ENCODE measurements at places on chromosomes 5 and 9.

GRCh38 chr5:3329427-3329826, 266.2 kb upstream of the IRX1 start:
- no peak for DNase-seq
- no peak overlapping the region for H3K27ac ChIP-seq
- H3K27me3 ChIP-seq: no peaks in the 10 kb centered on the region
- peaks cover 10% of the 10 kb centered on the region for H3K4me1 ChIP-seq
- H3K36me3 ChIP-seq: no peaks in the 10 kb centered on the region

DNA sequence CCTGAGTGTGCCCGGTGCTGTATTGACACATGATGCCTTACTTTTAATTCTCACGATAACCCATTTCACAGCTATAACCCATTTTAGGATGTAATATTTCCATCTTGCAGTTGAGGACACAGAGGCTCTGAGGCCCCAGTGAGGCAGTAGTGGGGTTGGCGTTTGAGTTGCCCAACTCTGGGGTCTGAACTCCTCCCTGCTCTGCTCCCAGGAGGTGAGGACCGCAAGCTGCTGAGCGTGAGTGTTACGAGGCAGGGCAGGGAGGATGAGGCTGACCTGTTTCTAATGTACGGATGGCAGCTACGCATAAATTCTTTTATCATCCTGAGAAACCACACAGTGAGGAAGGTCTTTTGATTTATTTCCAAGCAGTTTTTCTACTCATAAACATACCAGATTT, 11.4 kb downstream of the LRRC8A start:
- no peaks in the 10 kb centered on the region for H3K36me3 ChIP-seq
- H3K4me3 ChIP-seq: no peak overlapping the region
- DNase-seq: no peak

DNA sequence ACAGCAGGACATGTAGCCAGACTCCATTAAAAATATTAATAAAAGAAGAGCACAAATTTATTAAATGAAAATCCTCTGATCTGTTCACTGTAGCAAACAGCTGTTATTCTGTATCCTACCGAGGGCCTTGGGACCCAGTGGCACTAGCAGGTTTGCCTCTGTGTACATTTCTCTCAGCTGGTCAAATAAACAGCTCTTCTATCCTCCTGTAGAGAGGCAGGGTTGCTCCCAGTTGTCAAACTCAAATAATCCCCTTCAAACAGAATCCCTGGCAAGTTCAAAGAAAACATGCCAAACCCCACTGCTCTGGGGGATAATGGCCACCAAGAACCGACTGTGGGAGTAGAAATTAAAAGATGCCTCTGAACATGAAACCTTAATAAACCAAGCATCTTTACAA, 1262.0 kb upstream of the DMAC1 start:
- no peak overlapping the region for H3K4me3 ChIP-seq
- H3K36me3 ChIP-seq: no peaks in the 10 kb centered on the region
- DNase-seq: no peak
- no peak overlapping the region for H3K27ac ChIP-seq
- H3K4me1 ChIP-seq: no peaks in the 10 kb centered on the region

DNA sequence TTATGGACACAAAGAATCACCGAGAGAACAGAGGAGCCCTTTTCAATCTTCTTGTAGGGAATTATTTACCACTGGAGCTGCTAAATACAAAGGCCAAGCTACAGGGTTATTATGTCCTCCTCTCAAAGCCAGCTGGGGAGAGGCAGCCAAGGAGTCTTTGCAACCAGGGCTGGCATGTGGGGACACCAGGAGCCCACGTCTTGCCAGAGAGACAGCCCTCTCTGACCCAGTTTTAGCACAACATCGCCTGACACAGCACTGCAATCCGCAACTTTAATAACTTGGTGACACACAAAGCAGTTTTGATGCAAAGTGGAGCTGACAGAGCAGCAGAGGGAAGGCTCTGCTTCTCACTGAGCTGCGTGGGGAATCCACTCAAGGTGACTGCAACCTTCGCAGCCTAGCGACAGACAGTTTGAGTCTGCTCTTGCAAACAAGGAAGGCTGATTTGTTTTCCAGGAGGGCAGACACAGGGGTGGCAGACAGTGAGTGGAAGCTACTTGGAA, 33.6 kb downstream of the TLR4 start:
- DNase-seq: no peak
- no peaks in the 10 kb centered on the region for H3K36me3 ChIP-seq
- no peak overlapping the region for H3K4me3 ChIP-seq
- H3K27ac ChIP-seq: no peak overlapping the region

- H3K36me3 ChIP-seq: no peaks in the 10 kb centered on the region
- H3K4me3 ChIP-seq: no peak overlapping the region
- no peak overlapping the region for H3K27ac ChIP-seq
Observed at GRCh38 chr5:112270299-112271293, 148.5 kb downstream of the EPB41L4A start.

GRCh38 chr9:71357346-71357745, 235.9 kb upstream of the TRPM3 start:
- H3K4me1 ChIP-seq: no peaks in the 10 kb centered on the region
- no peaks in the 10 kb centered on the region for H3K36me3 ChIP-seq
- no peak for DNase-seq
- H3K27ac ChIP-seq: no peak overlapping the region
- H3K4me3 ChIP-seq: no peak overlapping the region
- no peaks in the 10 kb centered on the region for H3K27me3 ChIP-seq

GRCh38 chr5:4781299-4781698, 358.8 kb upstream of the ADAMTS16 start:
- H3K27ac ChIP-seq: no peak overlapping the region
- H3K36me3 ChIP-seq: no peaks in the 10 kb centered on the region
- no peaks in the 10 kb centered on the region for H3K4me1 ChIP-seq
- DNase-seq: no peak

- peaks cover 15% of the 10 kb centered on the region for H3K4me1 ChIP-seq
- DNase-seq: peak; percentile 24
- H3K27ac ChIP-seq: peak overlapping the region; percentile 65
- H3K4me3 ChIP-seq: no peak overlapping the region
- H3K27me3 ChIP-seq: no peaks in the 10 kb centered on the region
Observed at GRCh38 chr5:124790301-124790894, 44.0 kb upstream of the ZNF608 start.

GRCh38 chr9:104088416-104088815, 5.7 kb upstream of the SMC2 start:
- H3K4me3 ChIP-seq: no peak overlapping the region
- peaks cover 9% of the 10 kb centered on the region for H3K4me1 ChIP-seq
- no peak overlapping the region for H3K27ac ChIP-seq

- H3K36me3 ChIP-seq: no peaks in the 10 kb centered on the region
- no peaks in the 10 kb centered on the region for H3K4me1 ChIP-seq
- H3K27ac ChIP-seq: no peak overlapping the region
- H3K27me3 ChIP-seq: no peaks in the 10 kb centered on the region
- no peak overlapping the region for H3K4me3 ChIP-seq
- no peak for DNase-seq
Observed at GRCh38 chr5:120155873-120156272, 308.2 kb upstream of the PRR16 start.

DNA sequence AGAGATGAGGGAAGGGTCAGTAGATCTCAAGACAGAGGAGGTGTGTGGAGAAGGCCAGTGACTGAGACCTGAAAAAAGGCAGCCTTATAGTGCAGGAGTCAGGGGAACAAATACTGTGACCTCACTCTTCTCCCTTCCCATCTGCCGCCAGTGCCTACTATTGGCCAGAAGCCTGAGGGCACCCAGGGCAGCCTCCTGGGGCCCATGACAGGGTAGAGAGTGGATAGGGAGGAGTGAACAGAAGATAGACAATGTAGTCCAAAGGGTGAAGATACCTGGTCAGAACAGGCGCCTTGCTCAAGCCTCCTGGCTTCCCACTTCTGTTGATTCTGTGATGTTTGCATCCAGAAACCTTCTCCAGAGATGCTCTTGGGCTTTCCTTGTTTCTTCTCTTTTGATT, 196.7 kb downstream of the PBX3 start:
- no peaks in the 10 kb centered on the region for H3K36me3 ChIP-seq
- H3K4me1 ChIP-seq: no peaks in the 10 kb centered on the region
- H3K4me3 ChIP-seq: no peak overlapping the region
- no peak overlapping the region for H3K27ac ChIP-seq
- H3K27me3 ChIP-seq: no peaks in the 10 kb centered on the region

DNA sequence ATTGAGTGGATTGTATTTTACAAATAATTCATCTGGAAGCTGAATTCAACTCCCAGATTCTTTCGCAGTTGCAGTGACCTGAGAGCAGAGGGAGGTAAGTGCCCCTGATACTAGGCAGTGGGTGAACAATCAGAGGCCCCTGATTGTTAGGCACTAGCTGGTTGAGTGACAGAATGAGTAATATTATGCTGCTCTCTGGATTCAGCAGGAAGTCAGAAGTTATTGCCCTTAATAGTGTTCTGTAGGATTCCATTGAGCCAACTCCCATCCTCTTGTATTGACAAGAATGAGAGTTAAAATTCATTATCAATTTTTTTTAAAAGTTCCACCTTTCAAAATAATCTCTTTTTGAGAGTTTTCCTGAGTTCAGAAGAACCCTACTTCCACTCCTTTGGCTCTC, 301.2 kb downstream of the DTWD2 start:
- H3K4me3 ChIP-seq: no peak overlapping the region
- no peaks in the 10 kb centered on the region for H3K36me3 ChIP-seq
- no peak for DNase-seq
- no peak overlapping the region for H3K27ac ChIP-seq
- no peaks in the 10 kb centered on the region for H3K4me1 ChIP-seq

DNA sequence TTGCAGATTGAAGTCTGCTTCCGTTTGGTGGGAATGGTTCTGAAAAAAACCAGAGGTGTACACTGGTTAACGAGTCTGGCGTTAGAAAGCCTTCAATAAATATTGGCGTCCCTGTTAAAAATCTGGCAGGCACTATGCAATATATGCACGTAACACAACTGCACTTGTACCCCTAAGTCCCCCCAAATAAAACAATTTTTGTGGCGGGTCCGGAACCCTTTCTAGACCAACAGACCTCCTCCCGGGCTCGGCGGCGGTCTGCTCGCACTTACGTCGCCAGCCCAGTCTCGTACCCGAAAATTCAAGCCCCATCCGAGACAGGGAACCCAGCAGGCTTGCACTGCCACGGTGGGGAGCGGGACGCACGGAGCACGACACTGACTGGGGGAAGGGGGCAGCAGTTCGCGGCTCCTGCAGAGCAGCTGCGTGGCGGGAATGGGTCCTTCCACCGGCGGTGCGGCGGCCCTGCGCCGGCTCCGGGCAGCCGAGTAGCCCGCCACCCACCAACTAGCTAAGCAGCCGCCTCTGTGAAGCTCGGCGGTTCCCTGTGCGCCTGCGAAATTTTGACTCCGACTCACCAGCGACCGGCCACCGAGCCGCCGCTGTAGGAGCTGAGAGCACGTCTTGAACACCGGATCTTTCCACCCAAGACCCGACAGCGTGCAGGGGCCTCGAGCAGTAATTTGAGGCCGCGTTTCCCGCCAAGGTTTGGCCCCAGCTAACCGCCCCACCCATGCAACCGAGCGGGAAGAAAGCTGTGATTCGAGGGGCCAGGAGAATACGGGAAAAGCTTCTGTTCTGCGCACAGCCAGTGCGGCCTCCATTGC, 3.9 kb downstream of the MCIDAS start:
- H3K4me1 ChIP-seq: peaks cover 30% of the 10 kb centered on the region
- peak; percentile 28 for DNase-seq
- H3K27ac ChIP-seq: no peak overlapping the region
- H3K27me3 ChIP-seq: peaks cover 93% of the 10 kb centered on the region

DNA sequence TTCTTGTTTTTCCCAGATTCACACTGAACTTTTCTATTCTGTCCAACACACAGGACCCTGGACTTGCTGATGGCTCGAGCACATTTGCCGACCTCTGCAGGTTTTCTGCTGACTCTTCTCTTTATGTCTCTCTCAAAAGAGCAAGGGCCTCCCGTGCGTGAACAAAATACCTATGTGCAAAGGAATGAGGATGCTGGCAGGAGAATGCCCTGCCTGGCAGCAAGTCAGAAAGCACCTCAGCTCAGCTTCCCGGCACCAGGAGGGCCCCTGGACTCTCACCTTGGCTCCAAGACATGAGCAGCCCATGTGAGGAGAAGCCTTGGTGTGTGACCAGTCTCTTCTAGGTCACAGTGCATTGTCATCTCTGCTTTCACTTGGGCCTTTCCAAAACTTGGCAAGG, 36.1 kb downstream of the PAPPA start:
- H3K36me3 ChIP-seq: no peaks in the 10 kb centered on the region
- peak; percentile 36 for DNase-seq

DNA sequence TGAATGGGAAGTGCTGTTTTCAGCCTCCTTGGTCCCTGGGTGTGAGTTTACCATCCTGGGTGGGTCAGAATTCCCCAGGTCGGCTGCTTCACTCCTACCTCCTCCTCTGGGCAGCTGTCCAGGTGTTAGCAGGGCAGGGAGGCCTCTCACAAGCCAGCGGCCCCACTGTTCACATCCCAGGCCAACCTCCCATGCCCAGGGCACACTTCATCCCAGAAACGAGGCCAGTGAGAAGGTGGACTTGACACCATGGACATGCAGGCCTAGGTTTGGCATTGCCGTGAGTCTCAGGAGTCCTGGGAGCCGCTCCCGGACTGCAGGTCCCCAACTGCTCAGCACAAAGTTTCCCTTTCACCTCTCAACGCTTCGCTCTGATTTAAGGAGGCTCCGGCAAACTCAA, 229.6 kb upstream of the IRX2 start:
- H3K27ac ChIP-seq: no peak overlapping the region
- H3K36me3 ChIP-seq: no peaks in the 10 kb centered on the region
- no peaks in the 10 kb centered on the region for H3K27me3 ChIP-seq
- H3K4me1 ChIP-seq: no peaks in the 10 kb centered on the region
- DNase-seq: no peak

DNA sequence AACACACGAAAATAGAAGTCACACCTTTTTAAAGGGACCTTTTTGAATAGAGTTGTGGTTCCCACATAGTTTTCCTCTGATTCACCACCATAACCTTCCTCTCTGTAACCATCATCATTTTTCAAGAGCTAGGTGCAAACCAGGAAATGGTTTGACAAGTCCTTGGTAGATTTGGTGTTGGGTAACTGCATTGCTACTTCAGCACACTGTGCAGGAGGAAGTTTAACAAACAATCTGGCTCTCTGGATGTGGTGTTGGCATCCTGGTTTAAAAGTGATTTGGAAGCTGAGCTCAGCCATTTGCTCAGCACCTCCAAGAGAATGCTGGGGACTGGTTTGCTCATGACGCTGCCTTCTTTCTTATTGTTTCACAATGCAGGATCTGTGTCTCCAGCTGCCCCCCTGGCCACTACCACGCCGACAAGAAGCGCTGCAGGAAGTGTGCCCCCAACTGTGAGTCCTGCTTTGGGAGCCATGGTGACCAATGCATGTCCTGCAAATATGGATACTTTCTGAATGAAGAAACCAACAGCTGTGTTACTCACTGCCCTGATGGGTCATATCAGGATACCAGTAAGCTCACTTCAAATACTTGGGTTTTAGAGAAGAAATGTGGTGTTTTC, 213.1 kb downstream of the RFK start:
- H3K27me3 ChIP-seq: no peaks in the 10 kb centered on the region
- H3K36me3 ChIP-seq: no peaks in the 10 kb centered on the region
- peak; percentile 34 for DNase-seq
- no peak overlapping the region for H3K4me3 ChIP-seq
- H3K4me1 ChIP-seq: peaks cover 10% of the 10 kb centered on the region
- H3K27ac ChIP-seq: peak overlapping the region; percentile 55

GRCh38 chr5:161382685-161383084, 163.8 kb downstream of the GABRB2 start:
- no peak overlapping the region for H3K4me3 ChIP-seq
- no peaks in the 10 kb centered on the region for H3K36me3 ChIP-seq
- H3K4me1 ChIP-seq: peaks cover 4% of the 10 kb centered on the region
- H3K27me3 ChIP-seq: no peaks in the 10 kb centered on the region
- no peak for DNase-seq
- no peak overlapping the region for H3K27ac ChIP-seq

- peak; percentile 86 for DNase-seq
- H3K4me1 ChIP-seq: peaks cover 13% of the 10 kb centered on the region
- no peak overlapping the region for H3K4me3 ChIP-seq
- H3K27me3 ChIP-seq: peaks cover 50% of the 10 kb centered on the region
- H3K27ac ChIP-seq: no peak overlapping the region
- no peaks in the 10 kb centered on the region for H3K36me3 ChIP-seq
Observed at GRCh38 chr5:73454379-73455036, 5.9 kb upstream of the FOXD1 start.

Measured in hepatocyte (in vitro differentiated cells).